Left renal cortex interstitium (tissue), 4 donors: ENCODE measurements at places on chromosomes 1 and 21.

DNA sequence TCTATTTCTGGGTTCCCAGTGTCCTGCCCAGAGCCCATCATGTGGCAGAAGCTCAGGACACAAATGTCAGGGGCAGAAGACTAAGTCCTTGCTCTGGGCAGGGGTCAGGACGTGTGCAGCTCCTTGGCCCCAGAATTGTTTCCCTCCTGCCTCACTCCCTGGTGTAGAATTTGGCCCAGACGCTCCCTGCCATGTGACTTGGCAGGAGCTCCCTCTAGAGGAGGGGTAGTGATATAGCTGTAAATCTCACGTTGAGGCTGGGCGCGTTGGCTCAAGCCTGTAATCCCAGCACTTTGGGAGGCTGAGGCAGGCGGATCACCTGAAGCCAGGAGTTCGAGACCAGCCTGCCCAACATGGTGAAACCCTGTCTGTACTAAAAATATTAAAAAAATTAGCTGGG, 91.2 kb downstream of the UBIAD1 start:
- DNase-seq: no peak

DNA sequence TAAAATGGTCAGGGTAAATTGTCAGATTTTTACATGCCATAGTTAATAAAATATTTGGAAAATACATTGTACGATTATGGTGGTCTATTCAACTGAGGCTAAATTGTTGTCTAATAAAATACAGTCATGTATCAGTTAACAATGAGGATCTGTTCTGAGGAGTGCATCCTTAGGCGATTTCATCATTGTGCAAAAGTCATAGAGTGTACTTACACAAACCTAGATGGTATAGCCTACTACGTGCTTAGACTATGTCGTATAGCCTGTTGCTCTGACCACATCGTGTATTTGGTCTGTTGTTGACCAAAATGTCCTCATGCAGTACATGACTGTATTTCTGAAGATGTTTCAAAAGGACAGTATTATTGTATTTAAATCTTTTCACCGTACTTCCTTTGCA, 5.2 kb downstream of the EEIG2 start:
- no peak for DNase-seq

DNA sequence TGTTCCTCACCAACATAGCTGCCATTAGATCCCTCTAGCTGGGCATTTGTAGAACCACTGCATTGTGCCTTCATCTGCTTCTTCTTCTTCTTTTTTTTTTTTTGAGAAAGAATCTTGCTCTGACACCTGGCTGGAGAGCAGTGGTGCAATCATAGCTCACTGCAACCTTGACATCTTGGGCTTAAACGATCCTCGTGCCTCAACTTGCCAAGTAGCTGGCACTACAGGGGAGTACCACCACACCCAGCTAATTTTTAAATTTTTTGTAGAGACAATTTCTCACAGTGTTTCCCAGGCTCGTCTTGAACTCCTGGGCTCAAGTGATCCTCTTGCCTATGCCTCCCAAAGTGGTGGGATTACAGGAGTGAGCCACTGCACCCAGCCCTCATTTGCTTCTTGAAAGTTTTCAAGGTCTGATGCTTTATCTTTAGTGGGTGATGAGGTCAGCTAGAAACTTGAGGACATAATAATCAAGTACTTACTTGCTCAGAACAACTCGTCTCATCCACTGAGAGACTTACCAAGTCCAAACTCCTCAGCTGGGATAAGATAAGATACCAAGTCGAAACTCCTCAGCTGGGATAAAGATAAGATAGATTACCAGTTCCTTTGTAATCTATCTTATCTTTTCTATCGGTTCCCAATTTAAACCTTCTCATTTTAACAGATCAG, 71.5 kb downstream of the MACF1 start:
- no peak for DNase-seq

DNA sequence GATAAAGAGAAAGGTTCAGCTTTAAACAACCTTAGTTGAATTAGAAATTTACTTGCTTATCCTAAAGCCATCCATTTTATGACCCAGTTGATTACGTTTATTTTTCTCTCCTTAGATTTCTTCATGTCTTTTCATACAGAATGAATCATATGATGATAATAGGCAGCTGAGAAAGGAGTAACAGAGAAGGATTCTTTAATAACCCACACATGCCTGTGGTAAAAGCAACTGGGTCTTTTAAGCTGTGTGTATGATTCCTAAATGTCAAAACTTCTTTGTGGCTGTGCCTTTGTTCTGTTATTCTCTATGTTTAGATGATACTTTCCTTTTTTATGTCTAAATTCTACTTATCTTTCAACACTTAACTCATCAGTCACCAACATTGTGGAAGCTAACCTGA, 626.5 kb downstream of the NCAM2 start:
- no peak for DNase-seq

DNA sequence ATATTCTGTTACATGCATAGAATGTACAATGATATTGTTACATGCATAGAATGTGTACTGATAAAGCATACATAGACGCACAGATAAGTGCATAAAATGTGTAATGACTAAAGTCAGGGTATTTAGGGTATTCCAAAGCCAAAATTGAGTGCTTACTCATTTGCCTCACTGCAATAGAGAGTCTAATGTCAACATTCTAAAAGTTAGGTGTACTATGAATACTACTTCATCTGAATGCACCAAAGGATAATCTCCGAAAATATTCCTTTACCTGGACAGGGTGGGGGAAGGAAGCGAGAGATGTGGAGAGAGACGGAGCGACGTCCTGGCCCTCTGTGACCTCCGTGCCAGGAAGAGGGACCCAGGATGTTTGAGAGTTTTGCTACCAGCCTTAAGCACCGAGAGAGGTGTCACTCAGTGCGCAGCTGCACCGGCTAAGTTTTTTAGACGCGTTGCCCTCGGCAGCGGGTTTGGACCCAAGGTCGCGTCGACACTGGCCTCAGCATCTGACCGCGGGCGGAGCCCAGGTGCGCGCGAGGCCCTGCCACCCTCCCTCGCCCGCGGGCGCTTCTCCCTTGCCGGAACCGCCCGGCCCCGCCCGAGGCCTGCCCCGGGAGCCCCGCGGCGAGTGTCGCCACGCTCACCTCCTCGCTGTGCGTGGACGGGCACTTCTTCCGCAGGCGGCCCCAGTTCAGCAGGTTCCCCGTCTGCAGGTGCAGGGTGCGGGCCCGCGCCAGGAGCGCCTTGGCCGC, 660 bp downstream of the GCLM start:
- DNase-seq: no peak

- no peak for DNase-seq
Measured at GRCh38 chr1:89616844-89617627, 15.9 kb upstream of the LRRC8C start.

DNA sequence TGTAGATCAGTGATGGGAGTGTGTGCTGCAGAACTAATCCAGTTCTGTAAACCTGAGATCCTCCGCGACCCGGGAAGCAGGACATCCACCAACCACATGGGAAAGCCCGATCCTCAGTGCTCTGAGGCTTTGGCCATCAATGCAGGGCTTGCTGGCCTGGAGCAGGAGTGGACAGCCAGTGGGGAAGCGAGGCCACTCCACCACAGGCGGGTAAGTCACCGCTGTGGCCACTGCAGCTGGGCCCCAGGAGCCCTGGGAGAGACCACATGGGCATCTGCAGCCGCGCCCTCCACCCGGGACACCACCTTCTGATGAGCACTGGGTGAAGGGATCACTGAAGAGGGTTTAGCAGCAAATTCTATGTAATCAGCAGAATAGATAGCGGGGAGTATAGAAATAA, 811 bp downstream of the KRTAP12-1 start:
- no peak for DNase-seq

GRCh38 chr1:11790880-11791715, 14.7 kb downstream of the MTHFR start:
- no peak for DNase-seq

- DNase-seq: no peak
Measured at GRCh38 chr1:27166929-27167328, 12.0 kb upstream of the SLC9A1 start.

- DNase-seq: no peak
Measured at GRCh38 chr1:228264090-228264829, 56.4 kb downstream of the OBSCN start.

DNA sequence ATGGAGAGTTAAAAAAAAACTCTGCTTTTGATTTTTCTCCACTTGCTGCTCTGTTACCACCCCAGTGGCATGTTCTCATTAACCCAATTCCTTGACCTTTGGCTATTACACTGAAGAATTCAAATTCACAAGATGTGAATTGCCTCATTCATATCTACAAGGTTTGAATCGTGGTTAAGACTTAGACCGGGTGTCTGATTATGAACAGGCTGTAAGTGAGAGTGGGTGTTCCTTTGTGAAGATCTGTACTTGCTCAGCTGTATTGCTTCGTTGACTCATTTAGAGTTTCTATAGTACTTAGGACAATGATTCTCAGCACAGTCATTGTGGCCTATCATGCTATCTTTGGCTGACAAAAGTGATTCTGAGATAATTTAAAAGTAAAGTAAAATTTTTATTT, 36.4 kb downstream of the DNM3 start:
- no peak for DNase-seq

DNA sequence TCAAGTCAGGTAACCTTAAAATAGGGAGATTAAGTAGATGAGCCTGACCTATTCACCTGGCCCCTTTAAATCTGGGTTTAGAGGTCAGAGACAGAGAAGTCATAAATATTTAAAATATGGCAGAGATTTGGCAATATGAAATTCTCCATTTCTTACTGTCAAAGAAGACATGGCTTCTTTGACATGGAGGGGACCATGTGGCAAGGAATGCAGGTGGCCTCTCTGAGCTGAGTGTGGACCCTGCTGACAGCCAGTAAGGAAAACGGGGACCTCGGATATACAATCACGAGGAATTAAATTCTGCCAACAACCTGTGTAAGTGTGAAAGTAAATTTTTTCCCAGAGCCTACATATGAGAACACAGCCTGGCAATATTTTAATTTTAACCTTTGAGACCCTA, 427.5 kb upstream of the PROX1 start:
- no peak for DNase-seq

DNA sequence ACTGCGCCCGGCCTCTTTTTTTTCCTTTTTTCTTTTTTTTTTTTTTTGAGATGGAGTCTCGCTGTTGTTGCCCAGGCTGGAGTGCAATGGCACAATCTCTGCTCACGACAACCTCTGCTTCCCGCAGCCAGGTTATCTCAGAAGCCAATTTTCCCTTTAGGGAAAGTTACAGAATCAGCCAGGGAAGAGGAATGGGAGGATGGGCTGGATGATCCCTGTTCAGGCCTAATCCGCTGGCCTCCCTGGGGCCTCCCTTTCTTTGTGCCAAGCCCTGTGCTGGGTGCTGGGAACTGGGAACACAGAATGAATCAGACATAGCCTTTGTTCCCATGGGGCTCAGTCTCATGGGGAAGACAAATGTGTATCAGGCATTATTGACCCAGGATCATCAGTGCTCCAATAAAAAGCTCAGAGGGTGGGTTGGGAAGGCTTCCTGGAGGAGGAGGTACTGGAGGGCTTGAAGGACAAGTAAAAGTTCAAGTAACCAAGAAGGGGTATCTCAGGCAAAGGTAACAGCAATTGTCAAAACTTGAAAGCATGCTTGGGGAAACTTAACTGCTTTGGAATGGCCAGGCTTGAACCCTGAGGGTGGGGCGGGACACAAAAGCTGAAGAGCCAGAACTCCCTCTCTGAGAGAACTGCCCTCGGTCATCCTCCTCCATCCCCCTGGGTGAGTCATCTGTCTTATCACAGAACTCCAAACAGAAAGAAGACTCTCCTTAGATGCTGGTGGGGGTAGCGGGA, 14.3 kb downstream of the ECHDC2 start:
- DNase-seq: no peak

DNA sequence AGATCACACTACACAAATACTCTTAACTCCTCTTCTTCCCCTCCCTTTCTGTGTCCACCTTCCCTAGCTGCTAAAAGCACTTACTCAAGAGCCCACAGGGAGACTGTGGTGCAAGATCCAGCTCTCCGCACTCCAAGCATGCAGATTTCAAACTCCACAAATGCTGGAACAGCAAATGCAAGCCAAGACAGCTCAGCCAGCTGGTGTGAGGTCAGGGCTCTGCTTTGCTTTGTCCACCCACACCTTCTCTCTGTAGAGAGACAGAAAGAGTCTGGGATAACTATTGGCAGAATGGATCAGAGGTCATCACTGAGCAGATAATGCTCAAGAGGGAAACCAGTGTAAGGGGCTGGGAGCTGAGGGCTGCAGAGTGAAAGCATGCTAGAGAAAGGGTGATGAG, 45.2 kb upstream of the DPT start:
- DNase-seq: no peak

DNA sequence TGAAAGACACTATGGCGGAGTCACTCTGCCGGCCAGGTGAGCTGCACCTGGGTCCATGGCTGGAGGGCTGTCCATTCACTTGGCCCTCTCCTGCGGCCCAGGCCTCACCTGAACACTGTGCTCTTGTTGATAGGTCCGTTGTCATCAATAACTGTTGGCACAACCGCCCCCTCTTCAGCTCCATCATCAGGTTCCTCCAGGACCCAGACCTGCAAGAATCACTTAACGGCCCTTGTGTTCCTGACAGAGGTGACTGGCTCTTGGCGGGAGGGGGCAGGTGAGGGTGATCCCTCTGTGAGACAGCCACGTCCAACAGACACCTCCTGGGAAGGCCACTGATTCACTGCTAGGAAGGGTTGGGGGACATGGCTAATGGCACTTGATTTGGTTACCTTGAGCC, 54.9 kb downstream of the INAVA start:
- DNase-seq: no peak

- no peak for DNase-seq
Measured at GRCh38 chr1:67496329-67496728, 66.1 kb upstream of the SERBP1 start.

DNA sequence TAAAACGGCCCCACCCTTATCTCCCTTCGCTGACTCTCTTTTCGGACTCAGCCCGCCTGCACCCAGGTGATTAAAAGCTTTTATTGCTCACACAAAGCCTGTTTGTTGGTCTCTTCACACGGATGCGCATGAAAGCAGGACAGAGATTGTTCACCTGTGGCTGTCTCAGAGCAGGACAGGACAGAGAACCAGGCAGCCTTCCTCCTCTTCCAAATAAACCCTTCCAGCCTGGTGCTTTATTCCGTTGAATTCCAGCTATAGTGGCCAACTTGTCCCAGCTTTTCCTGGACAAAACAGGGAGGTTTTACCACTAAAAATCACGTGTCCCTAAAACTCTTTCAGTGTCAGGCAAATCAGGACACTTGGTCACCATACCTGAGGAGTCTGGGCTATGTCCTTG, 9.5 kb upstream of the DMRTB1 start:
- DNase-seq: no peak

GRCh38 chr1:246773213-246773641, 49.0 kb downstream of the SCCPDH start:
- DNase-seq: no peak
